ENCODE measurements at places on chromosomes 7 and 10.
A peak's percentile ranks its signal among the peaks of the same experiment; 100 is the strongest.

GRCh38 chr10:75402486-75403143 lies 1.1 kb upstream of the ZNF503 start:
- H3K4me3 ChIP-seq, result peak overlapping the region; percentile 84
- no peaks in the 10 kb centered on the region for H3K4me1 ChIP-seq

DNA sequence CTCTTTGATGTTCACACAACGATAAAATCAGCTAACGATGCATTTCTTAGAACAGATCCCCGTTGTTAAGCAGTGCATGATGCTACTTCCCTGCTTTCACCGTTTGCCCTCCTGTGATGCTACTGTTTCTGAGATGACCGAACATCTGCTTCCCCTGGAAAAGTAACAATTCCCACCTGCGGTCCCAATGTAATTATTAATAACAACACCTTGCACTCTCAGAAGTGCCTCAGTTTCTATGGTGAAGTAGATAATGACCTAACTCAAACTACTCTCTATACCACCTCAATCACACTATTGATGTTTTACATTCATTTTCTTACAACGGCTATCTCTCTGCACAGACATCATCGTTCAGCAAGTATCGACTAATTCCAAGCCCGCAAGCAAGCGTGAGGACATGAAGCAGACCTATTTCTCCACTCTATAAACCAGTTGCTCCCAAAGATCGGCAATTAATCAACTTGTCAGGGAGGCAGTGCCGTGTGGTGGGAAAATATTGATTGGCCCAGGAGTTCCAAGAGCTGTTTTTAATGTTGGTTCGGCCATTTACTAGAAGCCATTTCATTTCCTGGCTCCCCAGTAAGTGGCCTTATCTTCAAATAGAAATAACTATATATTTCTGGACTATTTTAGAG lies 42.7 kb downstream of the FAM107B start:
- no peak overlapping the region for H3K27ac ChIP-seq
- H3K4me3 ChIP-seq, result no peak overlapping the region
- H3K4me1 ChIP-seq, result peaks cover 13% of the 10 kb centered on the region
- no peaks in the 10 kb centered on the region for H3K27me3 ChIP-seq
- H3K36me3 ChIP-seq, result no peaks in the 10 kb centered on the region

DNA sequence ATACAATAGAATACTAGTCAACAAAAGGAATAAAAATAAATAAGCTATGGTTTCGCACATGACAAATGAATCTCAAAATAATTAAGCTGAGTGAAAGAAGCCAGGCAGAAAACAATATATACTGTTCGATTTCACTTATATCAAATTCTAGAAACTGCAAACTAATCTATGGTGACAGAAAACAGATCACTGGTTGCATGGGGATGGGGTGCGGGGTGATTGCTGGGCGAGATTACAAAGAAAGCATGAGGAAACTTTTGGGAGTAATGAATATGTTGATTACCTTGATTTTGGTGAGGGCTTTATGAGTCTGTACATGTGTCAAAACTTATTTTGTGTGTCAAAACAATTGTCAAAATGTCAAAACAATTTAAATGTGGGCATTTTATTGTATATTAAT lies 135.6 kb downstream of the GPR85 start:
- H3K4me3 ChIP-seq, result no peak overlapping the region
- H3K27ac ChIP-seq, result no peak overlapping the region
- no peaks in the 10 kb centered on the region for H3K36me3 ChIP-seq

DNA sequence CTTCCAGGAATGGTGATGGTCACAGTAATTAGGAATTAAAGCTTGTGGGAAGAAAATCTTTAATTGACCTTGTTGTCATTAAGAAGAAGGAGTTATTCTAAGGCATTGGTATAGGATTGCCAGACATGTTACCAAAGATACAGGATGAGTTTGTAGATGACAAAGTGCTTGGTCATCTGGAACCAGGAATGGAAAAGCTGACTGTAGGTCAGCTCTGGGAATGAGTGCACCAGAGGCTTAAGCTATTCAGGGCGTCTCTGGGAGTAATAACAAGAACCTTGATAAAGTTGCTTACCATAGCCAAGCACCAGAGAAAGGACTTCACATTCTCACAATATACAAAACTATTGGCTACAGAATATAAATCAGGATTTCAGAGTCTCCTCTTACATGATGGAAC lies 89.0 kb downstream of the PHTF2 start:
- peaks cover 8% of the 10 kb centered on the region for H3K4me1 ChIP-seq
- H3K4me3 ChIP-seq, result no peak overlapping the region
- H3K27ac ChIP-seq, result no peak overlapping the region
- H3K27me3 ChIP-seq, result no peaks in the 10 kb centered on the region
- no peak for DNase-seq

DNA sequence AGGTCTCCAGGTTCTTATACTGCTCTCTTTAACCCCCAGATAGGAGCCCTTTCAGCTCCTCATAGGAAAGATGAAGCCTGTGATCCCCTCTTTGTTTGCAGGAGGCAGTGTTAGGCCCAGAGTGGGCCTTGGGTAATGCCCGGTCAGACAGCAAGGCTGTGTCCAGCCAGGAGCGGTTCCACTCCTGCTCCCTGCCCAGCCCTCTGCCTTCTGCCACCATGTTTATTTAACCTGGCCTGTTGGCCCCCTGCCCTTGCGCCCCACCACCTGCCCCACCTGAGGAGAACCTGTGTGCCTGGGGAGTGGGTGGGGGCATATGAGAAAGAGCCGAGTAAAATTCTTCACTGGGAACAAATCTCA lies 24.3 kb downstream of the CDH23 start:
- H3K4me3 ChIP-seq, result no peak overlapping the region
- H3K4me1 ChIP-seq, result no peaks in the 10 kb centered on the region
- no peaks in the 10 kb centered on the region for H3K27me3 ChIP-seq
- no peak overlapping the region for H3K27ac ChIP-seq
- no peaks in the 10 kb centered on the region for H3K36me3 ChIP-seq

GRCh38 chr10:116254422-116255155 lies 18.4 kb downstream of the GFRA1 start:
- H3K27ac ChIP-seq, result no peak overlapping the region
- no peaks in the 10 kb centered on the region for H3K27me3 ChIP-seq
- peaks cover 5% of the 10 kb centered on the region for H3K4me1 ChIP-seq

DNA sequence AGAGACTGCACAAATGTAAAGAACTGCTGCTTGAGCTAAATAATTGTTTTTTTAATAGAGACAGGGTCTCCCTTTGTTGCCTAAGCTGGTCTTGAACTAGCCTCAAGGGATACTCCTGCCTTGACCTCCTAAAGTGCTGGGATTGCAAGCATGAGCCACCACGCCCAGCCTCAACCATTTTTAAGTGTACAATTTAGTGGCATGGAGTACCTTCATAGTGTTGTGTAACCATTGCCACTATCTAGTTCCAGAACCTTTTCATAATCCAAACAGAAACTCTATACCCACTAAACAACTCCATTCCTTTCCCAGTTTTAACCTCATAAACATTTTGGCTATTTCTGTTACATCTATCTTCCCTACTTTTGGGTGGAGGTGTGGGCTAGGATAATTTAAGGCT lies 6.7 kb downstream of the EIF4H start:
- DNase-seq, result no peak
- H3K36me3 ChIP-seq, result no peaks in the 10 kb centered on the region
- H3K4me1 ChIP-seq, result peaks cover 100% of the 10 kb centered on the region

DNA sequence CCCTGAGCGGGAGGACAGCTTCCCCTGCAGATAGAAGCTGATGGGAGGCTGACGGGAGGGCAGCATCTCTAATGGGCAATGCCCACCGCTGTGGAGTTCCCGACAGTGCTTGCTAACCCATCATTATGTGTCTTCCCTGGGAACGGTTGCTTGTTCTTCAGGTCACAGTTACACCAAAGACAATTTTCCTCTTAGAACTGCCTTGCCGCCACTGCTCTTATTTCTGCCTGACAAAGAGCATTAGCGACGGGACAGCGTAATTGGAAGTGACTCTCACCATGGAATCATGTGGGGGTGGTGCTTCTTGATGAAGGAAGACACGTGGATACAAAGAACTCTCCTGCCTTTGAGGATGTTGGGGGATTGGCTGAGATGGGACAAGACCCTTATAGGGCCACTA lies 81.3 kb upstream of the NPS start:
- no peaks in the 10 kb centered on the region for H3K36me3 ChIP-seq
- no peak overlapping the region for H3K4me3 ChIP-seq
- no peak for DNase-seq
- H3K27ac ChIP-seq, result no peak overlapping the region

DNA sequence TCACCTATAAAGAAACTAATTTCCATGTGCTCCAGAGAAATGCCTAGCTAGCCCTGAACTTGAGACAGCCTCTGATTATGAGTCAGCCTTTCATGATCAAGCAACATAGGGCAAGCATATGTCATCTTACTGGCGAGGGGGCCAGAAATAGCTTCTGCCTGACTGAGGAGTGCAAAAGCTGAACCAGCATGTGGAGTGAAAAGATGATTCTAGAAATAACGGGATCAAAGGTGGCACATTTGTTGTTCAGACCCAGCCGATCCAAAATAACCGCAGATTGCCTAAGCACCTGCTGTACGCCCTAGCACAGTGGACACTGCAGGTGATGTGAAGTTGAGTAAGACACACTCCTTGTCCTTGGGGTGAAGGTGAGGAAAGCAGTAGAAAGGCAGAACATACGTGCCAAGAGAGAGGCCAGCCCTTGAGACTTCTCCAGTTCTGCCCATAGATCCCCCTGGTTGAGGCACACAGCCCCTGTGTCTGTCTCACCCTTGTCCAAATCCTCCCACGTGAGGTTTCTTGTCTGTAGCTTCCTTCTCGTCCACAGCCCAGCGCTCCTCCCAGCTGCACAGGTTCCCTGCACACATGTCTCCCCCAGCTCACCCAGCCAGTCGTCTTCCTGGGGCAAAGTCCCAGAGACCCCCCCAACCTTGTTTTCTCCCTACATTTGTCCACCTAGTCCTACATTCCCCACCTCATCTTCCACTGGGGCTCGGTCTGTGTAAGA lies 2.8 kb upstream of the BCL7B start:
- H3K36me3 ChIP-seq, result no peaks in the 10 kb centered on the region
- no peak overlapping the region for H3K4me3 ChIP-seq
- DNase-seq, result no peak
- H3K27ac ChIP-seq, result no peak overlapping the region
- peaks cover 15% of the 10 kb centered on the region for H3K4me1 ChIP-seq
- H3K27me3 ChIP-seq, result no peaks in the 10 kb centered on the region

DNA sequence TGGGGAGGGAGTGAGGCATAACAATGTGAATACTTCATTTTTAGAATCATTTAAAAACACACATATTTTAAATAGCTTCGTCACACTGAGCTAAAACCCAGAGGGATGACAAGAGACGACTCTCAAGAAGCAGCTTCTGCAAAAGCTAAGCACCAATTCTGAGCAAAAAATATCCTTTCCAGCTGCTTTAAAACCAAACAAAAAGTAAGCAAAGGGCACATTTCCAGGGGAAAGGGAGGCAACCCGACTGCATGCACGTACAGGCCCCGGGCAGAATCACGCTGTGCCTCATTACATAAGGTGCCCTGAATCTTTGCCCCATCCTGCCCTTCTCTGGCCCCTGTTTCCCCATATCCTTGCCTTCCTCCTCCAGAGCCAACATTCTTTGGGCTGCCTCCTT lies 78.4 kb downstream of the DGKI start:
- no peaks in the 10 kb centered on the region for H3K36me3 ChIP-seq
- no peak for DNase-seq
- H3K4me1 ChIP-seq, result no peaks in the 10 kb centered on the region
- H3K27ac ChIP-seq, result no peak overlapping the region

- H3K36me3 ChIP-seq, result peaks cover 31% of the 10 kb centered on the region
- H3K4me3 ChIP-seq, result no peak overlapping the region
- no peak for DNase-seq
- peaks cover 63% of the 10 kb centered on the region for H3K4me1 ChIP-seq
- H3K27ac ChIP-seq, result no peak overlapping the region
- H3K27me3 ChIP-seq, result no peaks in the 10 kb centered on the region
These were observed 20.5 kb downstream of the ITPRIP start for GRCh38 chr10:104317726-104318299.

DNA sequence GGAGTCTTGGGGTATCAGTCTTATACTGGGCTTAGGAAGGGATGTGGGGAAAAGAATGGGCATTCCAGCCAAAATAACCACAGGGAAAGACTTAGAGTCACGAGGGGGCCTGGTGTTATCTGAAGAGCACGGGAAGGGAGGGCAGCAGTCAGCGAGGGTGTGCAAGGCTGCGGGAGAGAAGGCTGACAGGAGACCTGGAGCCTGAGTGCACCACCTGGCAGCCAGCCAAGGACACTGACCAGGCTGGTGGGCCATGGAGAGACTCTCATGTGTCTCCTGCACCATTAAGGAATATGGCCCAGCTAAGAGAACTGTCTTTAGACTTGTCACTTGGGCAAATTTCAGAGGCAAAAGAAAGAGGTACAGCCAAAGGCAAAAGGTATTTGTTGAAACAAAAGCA lies 69.6 kb downstream of the PKD1L1 start:
- H3K36me3 ChIP-seq, result no peaks in the 10 kb centered on the region
- no peak for DNase-seq
- H3K4me3 ChIP-seq, result no peak overlapping the region
- H3K4me1 ChIP-seq, result no peaks in the 10 kb centered on the region
- H3K27ac ChIP-seq, result no peak overlapping the region

DNA sequence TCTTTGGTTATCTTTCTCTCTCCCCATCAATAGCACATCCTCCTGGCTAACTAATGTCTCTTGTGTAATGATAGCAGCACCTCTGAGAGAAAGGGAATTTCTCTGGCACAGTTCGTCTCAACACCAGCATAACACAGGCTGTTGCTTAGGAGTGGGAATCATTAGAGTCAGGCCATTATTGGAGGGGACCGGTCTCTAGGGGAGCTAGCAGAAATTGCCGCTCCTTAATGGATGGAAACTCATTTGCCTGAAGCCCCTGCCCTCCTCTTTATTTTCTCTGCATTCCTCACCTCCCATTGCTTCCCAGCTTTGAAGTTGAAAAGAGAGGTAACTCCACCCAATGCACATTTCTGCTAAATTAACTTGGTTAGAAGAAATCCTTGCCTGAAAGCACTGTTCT lies 11.9 kb downstream of the LRRC4 start:
- no peak overlapping the region for H3K4me3 ChIP-seq
- H3K27me3 ChIP-seq, result no peaks in the 10 kb centered on the region
- H3K4me1 ChIP-seq, result no peaks in the 10 kb centered on the region
- peaks cover 11% of the 10 kb centered on the region for H3K36me3 ChIP-seq

DNA sequence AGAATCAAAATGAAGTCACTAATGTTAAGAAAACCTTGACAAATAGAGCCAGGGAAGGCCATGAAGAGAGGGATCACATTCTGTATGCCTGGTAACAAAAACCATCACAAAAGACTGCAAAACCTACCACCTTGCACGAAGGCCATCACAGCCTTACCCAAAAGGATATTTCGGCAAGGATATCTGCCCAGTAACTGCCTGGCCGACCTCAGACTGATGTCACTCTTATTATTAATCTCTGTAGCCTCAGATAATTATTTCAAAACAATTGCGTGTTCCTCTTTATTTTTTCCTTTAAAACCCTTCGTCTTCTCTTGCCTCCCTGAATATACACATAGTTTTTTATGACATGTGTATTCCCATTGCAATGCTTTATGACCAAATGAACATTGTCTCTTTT lies 52.5 kb downstream of the CDC14C start:
- H3K27me3 ChIP-seq, result no peaks in the 10 kb centered on the region
- H3K4me1 ChIP-seq, result no peaks in the 10 kb centered on the region
- DNase-seq, result no peak
- no peak overlapping the region for H3K4me3 ChIP-seq
- no peak overlapping the region for H3K27ac ChIP-seq

- no peaks in the 10 kb centered on the region for H3K27me3 ChIP-seq
- H3K27ac ChIP-seq, result no peak overlapping the region
- H3K4me1 ChIP-seq, result no peaks in the 10 kb centered on the region
These were observed 35.0 kb downstream of the DNAJC12 start for GRCh38 chr10:67802767-67803538.

- DNase-seq, result no peak
- H3K27ac ChIP-seq, result no peak overlapping the region
- H3K36me3 ChIP-seq, result no peaks in the 10 kb centered on the region
- H3K4me1 ChIP-seq, result no peaks in the 10 kb centered on the region
- H3K4me3 ChIP-seq, result no peak overlapping the region
These were observed 208.6 kb downstream of the SKAP2 start for GRCh38 chr7:26655781-26656180.

All from thoracic aorta (tissue), 2 donors.